ENCODE measurements at places on chromosomes 1 and 21.

DNA sequence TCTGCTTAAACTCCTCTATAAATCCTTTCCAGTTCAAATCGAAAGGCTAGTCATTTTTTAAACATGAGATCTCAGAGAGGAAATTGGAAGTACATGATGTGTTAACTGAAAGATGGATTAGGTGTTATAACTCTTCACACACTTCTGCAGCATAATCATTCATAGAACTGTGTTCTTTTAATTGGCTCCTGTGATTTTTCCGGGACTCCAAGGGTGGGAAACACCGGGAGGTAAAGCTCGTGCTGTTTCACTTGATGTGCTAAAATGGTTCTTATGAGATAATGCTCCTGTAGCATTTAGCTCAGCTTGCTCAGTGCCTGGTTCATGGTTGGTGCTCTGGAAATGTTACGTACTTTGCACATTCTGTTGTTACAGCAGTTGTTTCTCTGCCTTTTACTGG is 40.2 kb downstream of the CC2D1B start:
- DNase-seq = no peak

DNA sequence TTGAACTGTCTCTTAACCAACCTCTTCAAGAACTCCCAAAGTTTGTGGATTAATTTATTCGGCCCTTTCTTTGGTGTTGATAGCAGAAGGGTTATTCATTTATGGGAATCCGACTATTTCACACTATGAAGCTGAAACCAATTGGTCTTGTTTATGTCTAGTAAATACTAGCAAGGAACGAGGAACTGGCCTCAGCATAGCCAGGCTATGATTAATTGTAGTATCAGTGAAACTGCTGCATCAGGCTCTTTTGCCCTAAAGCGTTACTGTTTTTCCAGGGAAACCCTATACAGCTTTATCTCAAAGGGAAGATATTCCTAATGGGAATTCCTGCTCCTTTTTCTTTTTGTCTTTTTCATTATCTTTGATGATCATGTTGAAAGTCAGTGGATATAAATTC is 35.1 kb downstream of the CLEC20A start:
- DNase-seq = no peak

- peak; percentile 43 for DNase-seq
Observed at GRCh38 chr1:243421784-243422183, 165.9 kb downstream of the SDCCAG8 start.

GRCh38 chr1:103266036-103266435 is 157.7 kb upstream of the COL11A1 start:
- no peak for DNase-seq

DNA sequence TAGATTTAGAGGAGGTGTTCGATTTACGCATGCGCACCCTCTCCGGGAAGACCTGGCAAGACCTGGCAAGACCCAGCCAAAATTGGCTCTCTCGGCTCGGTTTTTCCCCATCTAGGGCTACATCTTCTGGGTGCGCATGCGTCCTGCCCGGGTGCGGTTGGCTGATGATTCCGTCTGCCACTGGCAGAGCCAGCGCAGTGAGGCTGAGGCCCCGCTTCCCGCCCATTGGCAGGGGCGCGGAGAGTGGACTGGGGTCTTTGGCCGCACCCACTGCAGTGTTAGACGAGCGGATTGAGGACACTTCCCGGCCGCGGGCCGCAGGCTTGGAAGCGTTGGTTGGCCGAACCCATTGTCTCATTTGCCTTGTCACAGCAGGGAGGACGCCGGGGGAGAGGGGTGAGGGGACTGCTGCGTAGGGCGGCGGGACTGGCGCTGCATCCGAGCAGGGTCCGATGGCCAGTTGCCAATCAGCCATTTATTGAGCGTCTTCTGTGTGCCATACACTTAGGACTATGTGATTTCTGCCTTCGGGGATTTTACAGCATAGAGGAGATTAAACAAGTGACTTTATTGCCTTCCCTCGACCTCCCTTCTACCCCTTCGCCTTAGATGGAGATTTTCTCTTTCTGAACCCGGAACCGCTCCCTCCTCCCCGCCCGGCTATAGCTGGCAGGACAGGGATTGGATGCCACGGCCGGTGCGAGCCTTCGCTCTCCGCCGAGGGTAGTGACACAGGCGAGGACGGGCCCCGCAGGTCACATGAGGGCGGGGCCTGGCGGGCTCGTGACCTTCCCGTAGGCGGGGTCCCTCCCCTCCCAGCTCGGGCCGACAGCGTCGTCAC is 43.7 kb downstream of the MEF2D start:
- DNase-seq = peak; percentile 99

DNA sequence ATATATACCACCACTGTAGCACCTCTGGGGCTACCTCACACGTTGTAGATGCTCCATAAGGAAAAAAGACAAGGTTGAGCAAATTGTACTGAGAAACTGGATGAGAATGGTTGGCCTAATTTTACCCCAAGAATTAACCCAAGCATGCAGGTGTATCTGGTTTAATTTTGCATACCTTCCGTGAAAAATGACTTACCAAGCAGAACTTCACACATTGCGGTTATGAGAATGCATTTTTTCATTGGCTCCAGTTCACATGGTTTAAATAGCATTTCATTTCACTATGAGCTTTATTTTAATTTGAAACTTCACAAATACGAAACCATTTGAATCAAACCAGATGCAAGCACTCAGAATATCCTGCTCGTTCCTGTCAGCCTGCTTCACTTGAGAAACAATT is 512.2 kb downstream of the LTN1 start:
- no peak for DNase-seq

DNA sequence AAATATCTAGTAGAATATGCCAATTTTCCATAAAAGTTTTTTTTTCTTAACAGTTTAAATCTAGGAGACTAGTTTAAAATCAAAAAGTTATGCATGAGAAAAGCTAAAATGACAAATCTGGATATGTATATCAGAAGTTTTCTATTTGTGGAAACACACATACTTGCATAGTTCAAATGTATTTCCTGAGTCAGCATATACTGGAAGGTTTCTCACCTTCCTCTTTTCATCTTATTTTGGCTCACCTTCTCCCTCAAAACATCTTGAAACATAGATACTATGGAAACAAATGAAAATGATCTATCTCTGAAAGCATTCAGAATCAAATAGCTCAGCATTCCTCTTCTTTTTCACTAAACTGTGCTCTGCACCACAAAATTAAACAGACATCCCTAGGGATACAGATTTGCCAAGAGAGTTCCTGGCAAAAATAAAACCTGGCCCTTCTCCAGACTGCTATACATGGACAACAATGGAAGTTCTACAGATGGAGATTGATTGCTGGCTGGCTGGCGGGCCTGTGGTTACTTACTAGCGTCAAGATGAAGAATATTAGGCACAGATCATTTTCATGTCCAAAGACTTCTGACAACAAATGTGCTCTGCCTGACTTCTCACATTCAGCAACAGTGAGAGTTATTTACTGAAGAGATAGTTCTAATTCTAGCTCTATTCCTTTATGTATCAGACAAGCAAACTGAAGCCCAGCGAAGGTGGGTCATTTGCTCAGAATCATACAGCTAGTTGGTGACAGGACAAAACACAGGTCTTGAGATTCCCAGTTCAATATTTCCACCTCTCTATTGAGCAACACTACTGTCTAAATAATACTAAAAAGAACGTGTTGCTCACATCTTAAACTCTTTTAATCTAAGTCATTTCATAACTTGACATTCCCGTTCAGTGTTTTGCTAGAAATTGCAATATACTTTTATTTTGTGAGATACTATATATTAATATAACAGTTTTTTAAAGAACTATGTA is 26.6 kb downstream of the DIPK1A start:
- DNase-seq = no peak

DNA sequence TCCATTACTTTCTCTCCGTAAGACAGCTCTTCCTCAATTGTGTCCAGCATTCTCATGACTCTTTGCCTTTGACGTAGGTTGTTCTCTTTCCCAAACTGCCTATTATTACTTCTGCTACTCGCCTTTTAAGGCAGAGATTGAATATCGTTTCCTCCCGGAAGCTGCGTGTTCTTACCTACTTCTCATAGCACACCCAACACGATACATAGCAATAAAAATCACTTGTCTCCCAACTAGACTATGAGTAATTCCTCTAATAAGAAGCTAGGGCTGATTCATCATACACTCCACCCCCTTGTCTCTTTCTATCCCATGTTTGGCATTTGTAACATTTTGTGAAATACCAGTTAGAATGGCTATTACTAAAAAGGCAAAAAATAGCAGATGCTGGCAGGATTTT is 55.8 kb upstream of the SGIP1 start:
- peak; percentile 15 for DNase-seq

- DNase-seq = peak; percentile 36
Observed at GRCh38 chr1:1407636-1408318, 684 bp upstream of the MRPL20 start.

GRCh38 chr1:228342627-228343190 is 63.9 kb downstream of the TRIM11 start:
- no peak for DNase-seq

All from inflammatory macrophage (primary cell).